NCI-H146 (cell line): ENCODE measurements at places on chromosomes 4 and X.

DNA sequence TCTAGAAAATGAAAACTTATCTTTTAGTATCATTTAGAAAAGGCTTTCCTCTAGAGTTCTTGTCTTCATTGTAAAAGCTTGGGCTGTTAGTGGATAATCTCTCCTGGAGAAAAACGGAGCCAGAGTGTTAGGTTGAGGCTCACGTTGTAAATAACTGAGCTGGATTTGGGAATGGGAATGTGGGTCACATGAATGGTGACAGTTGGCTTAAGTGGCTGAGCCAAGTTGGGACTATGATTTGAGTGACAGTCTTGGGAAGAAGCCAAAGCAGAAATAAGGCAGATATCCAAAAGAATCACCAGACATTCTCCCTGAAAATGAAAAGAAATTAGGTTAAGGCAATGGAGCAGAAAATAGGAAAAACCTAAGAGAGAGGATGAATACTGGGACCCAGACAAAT, 33.6 kb upstream of the PDGFC start:
- DNase-seq = no peak

GRCh38 chrX:130716781-130717413, 186.1 kb downstream of the ENOX2 start:
- no peak for DNase-seq

DNA sequence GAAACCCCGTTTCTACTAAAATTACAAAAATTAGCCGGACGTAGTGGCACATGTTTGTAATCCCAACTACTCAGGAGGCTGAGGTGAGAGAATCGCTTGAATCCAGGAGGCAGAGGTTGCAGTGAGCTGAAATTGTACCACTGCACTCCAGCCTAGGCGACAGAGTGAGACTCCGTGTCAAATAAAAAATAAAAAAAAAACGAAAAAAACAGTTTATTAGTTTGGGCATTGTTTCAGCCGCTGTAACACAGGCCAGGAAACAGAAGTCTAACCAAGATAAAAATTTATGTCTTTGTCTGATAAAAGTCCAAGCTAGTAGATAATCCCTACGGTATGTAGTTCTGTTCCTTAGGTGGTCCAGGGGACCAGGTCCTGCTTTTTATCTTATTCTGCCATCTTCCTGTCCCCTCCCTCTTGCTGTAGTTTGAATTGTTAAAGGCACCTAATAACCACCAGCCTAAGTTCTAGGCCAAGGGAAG, 21.4 kb downstream of the USO1 start:
- no peak for DNase-seq

GRCh38 chr4:8728536-8729407, 136.2 kb downstream of the CPZ start:
- no peak for DNase-seq

GRCh38 chrX:16870862-16871815, 977 bp upstream of the RBBP7 start:
- peak; percentile 60 for DNase-seq

- DNase-seq = no peak
Observed at GRCh38 chr4:38151873-38152272, 191.7 kb downstream of the PTTG2 start.

DNA sequence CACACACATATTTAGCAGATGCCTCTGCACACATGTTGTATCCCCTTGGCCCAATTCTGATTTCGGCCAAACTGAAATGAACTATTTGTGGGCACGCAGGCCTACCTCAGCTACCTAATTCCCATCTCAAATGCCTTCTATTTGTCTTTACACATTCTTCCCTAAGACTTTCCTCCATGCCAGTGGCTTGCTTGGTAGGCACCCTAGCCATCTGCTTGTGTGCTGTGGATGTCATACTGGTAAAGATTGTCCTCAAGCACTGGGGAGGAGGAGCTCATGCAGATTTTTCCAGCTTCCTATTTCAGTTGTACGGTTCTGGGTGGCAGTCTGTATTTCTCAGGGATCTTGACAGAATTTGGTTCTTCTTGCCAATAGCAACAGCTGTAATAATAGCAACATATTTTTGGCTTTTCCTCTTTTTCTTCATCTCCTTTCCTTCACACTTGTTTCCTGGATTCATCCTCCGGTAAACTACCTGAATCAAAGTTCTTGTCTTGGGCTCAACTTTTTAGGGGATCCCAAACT, 514.3 kb downstream of the ADGRL3 start:
- no peak for DNase-seq

DNA sequence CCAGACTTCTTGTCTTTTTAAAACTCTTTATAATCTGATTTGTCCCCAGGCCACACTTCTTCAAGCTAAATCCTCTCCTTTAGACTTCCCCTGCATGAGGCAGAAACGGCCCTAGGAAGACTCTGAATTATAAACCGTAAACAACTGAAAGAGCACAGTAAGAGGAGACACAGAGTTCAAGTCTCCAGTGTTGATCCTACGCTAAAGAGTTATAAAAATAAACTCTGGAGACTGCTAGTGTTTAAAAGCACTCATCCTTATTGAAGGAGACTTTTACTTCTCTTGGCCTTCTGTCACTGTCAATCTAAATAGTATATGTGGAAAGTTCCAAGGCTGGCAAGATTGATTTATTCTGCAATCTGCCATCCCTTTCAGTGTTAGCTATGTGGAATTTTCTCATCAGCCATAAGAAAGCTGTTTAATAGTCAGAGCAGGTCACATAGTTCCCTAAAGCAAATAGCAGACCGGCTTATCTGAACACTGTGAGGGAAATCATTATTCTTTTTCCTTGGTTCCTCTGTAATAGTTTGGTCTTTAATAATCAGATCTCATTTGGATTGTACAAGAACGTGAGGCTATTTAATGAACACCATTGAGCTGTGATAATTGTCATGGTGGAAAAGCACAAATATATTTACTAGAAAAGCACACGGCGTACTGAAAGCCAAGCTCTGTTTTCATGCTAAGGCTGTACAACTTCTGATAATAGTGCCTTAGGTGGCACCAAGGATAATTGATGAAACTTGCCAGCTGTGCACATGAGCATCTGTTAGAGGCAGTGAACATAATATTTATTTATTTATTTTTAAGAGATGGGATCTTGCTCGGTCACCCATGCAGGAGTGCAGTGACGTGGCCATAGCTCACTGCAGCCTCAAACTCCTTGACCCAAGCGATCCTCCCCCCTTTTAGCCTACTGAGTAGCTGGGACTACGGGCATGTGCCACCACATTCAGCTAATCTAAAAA, 157.7 kb downstream of the CEP135 start:
- no peak for DNase-seq

DNA sequence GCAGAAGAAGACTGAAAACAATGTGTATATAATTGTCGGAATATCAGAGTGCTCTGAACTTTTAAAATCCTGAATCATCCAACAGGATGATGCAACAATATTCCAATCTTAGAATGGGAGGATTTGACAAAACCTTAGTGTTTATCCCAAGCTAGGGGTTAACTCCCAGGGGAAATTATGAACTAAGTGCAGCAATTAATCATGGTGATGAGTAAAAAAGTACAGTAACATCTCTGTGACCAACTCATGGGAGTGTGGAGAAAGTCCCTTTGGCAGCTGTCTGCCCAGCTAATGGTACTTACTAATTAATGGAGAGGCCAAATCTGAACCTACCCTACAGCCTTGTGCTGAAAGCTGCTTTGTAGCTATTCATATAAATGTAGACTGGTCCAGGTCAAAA, 257.6 kb upstream of the DDX53 start:
- no peak for DNase-seq

GRCh38 chr4:159414305-159414704, 311.4 kb downstream of the RAPGEF2 start:
- no peak for DNase-seq

DNA sequence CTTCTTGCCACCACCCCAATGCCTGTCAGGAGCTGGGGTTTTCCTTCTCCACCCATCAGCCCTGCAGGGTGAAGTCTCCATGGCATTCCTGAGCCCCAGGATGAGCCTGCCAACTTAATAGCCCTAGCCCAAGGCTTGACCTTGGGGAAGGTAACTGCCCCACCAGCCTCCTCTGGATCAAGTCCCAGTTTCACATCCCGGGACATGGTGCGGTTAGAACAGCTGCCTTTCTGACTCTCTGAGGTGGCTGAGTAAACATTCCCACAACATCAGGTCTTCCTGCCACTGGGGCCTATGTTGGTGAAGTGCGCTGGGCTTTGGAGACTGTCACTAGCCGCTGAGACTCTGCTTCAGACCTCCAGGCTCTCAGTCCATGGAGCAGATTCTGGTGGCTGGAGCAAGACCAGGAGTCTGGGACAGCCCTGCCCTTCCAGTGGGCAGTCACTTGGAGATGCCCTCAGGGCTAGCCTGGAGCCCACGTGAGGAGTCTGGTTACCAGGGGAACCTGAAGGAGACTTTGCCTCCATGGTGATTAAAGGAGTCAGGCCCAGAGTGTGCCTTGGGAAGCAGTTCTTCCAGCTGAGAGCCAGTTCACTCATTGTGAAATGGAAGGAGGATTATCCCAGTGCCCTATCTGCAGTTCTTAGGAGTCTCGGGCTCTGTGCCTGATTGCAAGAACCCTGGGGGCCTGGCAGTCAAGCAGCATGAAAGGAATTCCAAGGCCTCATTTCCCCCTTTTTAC, 56.8 kb downstream of the SMIM20 start:
- peak; percentile 78 for DNase-seq

DNA sequence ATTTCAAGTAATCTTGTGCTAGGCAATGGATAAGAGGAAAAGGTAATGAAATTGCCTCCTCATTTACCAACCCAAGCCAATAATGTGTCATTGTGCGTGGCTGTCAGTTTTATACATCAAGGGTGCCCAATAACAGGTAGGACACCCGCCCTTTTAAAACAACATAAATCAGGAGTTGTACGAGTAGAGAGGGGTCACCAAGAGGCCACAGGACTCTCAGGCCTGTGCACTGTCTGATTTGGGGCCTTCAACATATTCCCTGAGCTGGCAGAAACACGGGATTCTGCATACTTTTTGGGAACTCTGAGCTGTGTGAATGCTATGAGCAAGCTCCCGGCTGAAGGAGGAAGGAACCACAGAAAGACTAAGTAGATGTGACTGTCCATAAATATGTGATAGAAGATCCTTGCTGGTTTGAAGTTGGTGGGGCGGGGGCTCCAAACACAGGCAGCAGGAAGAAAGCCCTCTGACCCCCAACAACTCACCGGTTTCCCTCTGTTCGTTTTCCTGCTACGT, 82.7 kb upstream of the MAML3 start:
- DNase-seq = no peak

DNA sequence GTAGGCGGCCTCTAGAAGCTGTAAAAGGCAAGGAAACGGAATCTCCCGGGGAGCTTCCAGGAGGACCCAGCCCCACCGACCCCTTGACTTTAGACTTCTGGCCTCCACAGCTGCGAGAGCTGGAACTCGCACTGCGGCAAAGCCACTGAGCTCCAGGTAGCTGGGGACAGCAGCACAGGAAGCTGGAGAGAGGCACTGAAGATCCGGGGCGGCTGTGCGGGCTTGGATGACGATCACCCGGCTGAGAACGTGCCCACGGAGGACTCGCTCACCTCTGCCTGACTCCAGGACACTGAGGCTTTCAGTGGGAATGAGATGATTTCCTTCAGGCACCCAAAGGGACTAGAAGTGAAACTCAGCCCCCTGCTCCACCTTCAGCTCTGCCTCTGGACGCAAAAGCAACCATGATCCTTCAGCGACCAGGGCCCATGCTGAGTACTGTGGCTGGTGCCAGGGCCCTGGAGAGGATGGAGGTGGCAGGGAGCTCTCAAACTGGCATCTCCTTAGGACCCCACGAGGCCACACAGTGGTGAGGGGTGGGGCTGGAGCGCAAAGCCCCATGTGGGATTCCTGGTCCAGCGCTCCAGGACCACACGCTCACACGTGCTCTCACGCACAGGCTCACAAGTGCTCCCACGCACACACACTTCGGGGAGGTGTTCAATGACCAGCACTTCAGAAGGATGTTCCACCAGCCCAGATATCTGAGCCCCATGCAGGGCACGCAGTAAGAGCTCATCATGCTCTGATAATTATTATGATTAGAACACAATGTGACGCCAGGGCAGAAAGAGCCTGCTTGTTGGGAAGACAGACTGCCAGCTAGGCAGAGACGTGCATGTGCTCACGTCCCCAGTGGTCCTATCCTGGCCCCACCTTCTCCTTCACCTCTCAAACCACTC, 47.2 kb downstream of the ADRA2C start:
- DNase-seq = no peak

DNA sequence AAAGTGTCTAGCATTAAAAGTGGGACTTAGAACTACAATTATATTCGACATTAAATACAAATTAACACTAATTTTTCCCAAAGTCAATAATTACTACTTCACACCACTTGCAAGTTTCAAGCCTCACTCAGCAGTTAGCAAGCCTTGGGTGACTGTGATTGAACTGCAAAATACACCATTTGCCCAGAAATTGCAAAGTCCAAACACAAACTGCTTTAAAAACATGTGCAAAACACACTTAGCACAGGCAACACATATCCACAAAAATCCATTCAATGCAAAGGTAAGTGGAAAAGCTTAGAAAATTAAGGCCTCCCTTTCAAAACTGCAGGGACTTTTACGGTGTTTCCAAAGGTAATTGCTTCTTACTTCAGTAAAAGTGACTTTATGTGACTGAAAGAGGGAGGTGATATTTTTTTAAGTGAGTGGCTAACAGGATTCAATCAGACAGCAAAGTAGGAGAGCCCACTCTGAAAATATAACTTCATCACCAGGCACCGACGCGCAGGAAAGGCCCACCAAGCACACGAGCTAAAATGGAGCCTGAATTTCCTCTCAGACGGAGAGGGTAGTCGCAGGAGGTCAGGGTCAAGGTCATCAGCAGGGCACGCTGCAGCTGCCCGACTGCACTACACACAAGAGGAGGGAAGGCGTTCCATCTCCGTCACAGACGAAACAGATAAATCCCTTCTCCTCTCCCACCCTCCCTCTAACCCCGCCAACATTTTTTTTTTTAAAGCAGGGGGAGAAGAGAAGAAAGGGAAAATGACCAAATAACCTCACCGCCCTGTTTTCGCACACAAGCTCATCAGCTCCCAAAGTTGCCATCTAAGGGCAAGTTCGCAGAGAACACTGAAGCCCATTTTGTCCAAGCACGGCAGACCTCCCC, 3.1 kb downstream of the ZNF827 start:
- DNase-seq = peak; percentile 28

GRCh38 chrX:97039363-97040029, 155.8 kb downstream of the RPA4 start:
- DNase-seq = no peak

- peak; percentile 23 for DNase-seq
Observed at GRCh38 chr4:103934178-103934789, 214.5 kb upstream of the TACR3 start.
